ENCODE measurements at places on chromosomes 7 and 10.

GRCh38 chr10:120979435-120980278, 128.5 kb downstream of the WDR11 start:
- no peak for DNase-seq

DNA sequence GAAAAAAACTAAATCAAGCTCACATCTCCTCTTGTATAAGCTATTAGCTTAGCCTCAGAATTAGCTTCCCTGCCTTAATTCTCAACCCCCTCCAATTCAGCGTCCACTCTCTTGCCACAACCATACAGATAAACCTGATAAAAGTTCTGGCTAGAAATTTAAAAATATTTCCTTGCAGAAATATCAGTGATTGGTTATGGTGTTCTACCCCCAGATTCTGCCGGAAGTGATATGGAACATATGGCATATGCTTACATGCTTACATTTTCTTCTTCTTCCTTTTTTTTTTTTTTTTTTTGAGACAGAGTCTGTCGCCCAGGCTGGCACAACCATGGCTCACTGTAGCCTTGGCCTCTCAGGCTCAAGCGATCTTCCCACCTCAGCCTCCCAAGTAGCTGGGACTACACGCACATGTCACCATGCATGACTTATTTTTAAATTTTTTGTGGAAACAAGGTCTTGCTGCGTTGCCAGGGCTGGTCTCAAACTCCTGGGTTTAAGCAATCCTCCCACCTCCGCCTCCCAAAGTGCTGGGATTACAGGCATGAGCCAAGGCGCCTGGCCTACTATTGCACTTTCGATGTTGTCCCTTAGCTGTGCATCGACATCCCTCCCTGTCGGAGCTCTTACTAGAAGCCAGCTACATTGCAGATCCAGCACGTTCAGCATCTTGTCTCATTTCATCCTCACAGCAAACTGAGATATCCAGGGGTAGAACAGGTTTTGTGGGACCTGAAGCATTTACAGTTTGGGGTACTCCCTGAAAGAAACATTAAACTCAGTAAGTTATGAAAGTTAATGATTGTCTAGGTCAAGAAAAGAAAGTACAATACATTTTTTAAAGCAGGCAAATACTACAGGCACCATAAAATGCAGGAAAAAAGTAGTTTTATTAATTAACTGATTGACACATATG, 205.6 kb upstream of the TCF7L2 start:
- no peak for DNase-seq

DNA sequence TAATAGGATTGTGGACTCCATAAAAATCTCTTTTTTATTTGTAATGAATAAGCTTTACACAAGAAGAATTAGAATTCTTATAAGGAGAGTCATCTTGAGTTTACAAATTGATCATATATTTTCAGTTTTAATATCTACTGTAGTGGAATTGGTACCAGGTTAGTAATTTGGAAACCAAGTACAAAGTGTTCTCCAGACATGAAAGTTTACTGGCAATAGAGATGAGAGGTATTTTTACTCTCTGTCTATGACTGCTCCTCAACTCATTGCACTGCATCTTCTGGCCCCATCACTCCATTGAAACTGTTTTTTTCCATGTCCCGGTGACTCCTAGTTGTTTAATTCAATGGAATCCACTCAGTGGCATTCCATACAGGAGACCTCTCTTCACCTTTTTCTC, 164.5 kb upstream of the SMIM30 start:
- no peak for DNase-seq

- DNase-seq: no peak
Measured at GRCh38 chr10:117667831-117668230, 125.3 kb downstream of the EMX2 start.

- no peak for DNase-seq
Measured at GRCh38 chr7:152709287-152710152, 33.6 kb upstream of the XRCC2 start.

- no peak for DNase-seq
Measured at GRCh38 chr10:36711361-36711760, 414.0 kb upstream of the ANKRD30A start.

GRCh38 chr10:109976681-109977080, 31.1 kb upstream of the ADD3 start:
- no peak for DNase-seq

- no peak for DNase-seq
Measured at GRCh38 chr7:42886893-42887505, 24.9 kb downstream of the C7orf25 start.

DNA sequence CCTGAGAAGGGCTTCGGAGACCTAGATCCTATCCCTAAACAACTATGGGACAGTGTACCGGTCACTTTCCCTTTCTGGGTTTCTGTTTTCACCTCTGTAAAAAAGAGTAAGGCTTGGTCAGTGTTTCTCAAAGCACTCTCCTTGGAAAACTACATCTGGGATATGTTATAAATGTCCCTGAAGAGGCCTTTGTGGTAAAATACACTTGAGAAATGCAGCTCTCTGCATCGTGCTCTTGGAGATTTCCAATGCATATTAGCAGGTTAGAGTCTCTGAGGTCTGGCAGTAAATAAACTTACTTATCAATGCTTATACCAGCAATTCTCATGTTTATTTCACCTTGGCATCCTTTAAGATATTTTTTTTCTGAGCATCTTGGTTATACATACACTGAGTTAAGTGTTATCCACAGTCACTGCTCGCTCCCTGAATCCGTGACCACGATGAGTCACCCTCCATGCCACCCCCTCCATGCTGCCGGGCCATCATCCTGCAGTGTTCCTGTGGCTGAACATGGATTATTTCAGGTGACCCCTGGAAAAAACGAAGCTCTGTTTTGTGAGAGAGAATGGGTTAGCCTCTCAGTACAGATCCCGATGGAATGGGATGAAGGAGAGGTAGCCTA, 3.3 kb upstream of the TBXAS1 start:
- no peak for DNase-seq

DNA sequence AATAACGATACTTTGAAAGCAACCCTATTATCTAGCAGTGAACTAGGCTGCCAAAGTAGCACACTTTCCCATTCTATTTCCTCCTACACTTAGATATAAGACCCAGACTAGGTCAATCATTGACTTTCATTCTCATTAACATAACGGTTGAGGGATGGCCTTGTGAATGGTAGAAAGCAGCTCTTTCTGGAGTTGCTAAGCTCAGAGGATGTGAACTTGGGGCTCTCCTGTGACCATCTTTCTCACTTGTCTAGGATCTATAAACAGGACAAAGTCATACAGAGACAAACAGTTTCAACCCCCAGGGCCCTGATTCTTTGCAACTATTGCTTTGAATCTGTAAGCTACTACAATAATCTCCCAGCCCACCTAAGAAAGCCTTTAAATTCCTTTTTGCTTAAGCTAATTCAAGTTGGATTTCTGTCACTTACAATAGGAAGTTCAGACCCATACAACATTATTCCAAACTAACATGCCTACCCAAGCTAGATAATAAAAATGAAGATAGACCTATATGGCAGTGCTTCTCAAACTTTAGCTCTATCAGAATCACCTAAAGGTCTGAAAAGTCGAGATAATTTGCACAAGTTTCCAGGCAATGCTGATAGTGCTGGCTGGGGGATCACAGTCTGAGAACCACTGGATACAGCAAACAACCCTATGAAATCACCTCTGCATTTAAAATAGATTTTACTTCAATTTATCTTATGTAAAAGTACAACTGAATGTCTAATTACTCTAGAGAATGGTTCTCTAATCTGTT, 16.7 kb downstream of the P4HA1 start:
- no peak for DNase-seq

GRCh38 chr7:43220250-43220649, 107.8 kb downstream of the HECW1 start:
- DNase-seq: no peak
